ENCODE measurements at places on chromosomes 11 and 22.

DNA sequence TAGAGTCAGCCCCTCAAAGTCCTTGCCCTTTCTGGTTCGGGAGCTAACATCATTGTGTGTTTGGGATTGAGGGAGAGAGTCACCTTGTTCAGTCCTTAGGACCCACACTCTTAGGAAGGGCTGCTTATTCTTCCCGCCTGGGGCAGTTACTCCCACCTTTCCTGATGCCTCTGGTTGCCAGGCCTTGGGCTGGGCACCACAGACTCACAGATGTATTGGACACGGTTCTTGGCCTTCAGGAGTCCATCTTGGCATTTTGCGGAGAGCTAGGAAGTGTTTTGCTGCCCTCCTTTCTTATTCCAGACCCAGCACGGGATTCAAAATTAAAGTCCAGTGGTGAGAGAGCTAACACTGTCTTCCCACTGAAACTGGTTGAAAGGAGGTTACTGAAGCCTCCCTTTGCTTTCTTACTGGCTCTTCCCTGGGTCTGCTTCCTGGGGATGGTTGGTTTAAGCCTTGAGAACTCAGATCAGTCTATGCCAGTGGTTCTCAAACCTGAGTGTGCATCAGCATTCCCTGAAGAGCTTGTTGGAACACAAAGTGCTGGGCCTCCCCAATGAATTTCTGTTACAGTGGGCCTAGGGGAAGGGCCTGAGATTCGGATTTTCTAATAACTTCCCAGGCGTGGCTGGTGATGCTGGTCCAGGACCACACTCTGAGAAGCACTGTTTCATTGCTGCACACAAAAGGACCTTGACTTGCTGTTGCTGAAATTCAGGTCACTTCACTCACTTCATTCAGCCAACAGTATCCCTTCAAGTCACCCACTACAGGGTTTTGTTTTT, 1.4 kb downstream of the OSBP2 start:
- DNase-seq, result no peak

- DNase-seq, result no peak
Measured at GRCh38 chr11:89477175-89477574, 14.0 kb downstream of the NOX4 start.

GRCh38 chr22:49867303-49868265, 13.9 kb downstream of the ZBED4 start:
- DNase-seq, result no peak

- DNase-seq, result no peak
Measured at GRCh38 chr11:81380395-81380794, 1353.3 kb downstream of the FAM181B start.

DNA sequence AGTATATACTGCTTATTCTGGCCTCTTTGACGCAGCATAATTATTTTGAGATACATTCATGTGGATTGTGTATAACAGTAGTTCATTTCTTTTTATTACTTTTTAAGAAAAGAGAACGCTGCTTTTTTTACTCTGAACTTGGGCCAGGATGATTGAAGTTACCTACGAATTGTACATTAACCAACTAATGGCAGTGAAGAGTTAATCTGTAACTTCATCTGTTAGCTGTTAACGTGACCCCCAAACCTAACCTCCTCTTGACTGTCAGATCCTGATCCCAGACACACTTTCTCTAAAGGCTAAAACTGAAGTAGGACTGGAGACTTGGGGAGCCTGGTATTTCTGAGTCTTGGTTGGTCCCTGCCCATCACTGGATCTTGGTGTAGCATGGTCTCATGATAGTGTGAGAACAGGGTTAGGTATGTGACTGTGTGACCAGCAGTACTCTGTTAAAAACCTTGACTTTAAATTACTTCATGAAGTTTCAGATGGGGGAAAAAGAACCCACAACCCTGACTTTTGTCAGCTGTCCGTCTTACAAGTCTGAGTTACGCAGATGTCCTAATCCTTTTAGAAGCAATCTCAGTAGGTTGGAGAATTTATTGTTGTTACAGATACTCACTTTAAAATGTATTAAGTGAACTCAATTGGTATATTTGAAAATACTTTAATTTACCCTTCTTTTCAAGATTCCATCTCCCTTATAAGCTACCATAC, 39.4 kb downstream of the C22orf31 start:
- DNase-seq, result no peak

DNA sequence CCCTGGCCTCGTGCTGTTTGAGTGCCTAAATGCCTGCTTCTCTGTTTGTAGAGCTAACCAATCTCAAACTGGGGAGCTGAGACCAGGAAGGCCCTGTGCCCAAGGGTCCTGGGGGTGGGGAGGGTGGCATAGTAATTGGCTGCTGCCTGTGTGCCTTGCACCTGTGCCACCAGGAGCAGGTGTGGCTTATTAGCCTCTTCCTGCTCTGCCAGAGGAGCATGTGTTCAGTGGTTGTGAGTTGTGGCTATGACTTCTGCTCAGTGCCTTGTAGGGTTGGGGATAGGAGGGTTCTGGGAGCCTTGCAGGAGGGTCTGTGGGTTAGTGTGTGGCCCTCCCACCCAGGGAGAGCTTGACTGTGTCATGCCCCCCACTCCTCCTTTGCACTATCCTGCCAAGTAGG, 109.2 kb downstream of the ZBTB16 start:
- no peak for DNase-seq

DNA sequence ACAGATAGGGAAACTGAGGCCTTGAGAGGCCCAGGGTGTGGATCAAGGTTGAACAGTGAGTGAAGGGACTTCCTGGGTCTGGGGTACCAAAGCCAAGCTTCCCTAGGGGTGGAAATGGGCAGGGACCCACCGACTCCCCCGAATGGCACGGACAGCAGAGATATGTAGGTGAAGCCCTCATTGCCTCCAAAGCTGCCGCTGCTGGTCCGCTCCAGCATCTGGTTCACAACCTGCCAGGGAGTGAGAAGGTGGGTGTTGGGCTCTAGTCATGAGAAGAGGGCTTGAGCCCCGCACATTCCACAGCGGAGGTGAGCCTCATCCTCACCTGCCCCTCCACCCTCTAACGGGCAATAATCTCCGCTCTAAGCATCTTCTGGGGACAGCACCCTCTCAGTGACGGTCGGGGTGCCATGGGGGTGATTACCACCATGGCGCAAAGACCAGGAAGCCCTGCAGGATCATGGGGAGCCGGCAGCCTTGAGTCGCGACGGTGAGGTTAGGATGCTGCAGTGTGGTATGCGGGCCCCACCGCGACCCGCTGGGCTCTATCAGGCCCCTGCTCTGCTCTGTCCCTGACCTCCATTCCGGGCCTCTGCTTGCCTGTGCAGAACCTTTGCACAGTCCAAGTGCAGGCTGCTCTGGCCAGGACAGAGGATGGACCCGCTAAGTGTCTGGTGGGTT, 10.8 kb downstream of the ALDH3B2 start:
- DNase-seq, result no peak

DNA sequence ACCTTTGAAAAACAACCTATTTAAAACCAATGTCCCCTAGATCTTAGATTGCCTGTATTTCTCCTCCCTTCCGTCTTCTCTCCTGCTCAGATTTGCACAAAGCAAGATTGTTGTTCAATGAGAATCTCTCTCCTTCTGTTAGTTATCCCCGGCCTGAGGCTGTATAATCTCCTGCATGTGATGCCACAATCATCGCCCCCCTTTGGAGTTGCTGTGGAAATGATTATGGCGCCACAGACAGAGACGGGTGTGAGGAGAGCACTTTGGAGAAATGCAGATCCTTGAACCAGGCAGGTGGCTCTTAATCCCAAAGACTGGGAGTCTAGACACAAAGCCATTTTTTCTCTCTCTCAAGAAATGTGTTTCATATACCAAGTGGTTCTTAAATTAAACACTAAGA, 941.3 kb downstream of the OPCML start:
- no peak for DNase-seq

- DNase-seq, result no peak
Measured at GRCh38 chr11:116792869-116793771, 1.4 kb upstream of the APOA5 start.

GRCh38 chr22:42553475-42554361, at the start of gene SERHL2:
Gene SERHL2, plus strand, starts transcription at chr22:42553956. Its CDS starts 65 bp downstream, at chr22:42554021.
- peak; percentile 70 for DNase-seq

DNA sequence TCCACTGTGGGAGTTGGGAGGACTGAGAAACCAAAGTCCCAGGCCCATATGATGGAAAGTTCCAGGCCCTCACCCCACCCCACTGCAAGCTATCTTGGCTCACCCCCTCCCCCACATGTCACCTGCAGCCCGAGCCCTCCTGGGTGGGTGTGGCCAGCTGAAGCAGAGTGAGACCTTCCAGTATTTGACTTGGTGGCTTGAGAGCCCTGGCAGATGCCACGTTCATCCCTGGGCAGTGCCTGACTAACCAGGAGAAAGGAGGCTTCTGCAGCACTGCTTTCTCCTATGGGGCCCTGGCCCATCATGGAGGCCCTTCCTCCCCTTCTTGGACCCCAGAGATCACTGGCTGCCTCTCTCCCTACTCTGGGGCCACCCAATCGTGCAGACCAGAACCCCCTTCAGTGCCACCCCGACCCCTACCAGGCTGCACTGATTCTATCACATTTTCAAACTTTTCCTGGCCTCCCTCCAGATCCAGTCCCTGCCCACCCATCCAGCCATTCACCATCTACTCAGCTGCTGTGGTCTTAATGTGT, 38.1 kb upstream of the WNT11 start:
- no peak for DNase-seq

GRCh38 chr11:66325263-66325671, 8.4 kb upstream of the CD248 start:
- no peak for DNase-seq

- DNase-seq, result no peak
Measured at GRCh38 chr11:63443714-63444113, 47.3 kb downstream of the PLAAT5 start.

- DNase-seq, result no peak
Measured at GRCh38 chr11:111730871-111731591, 35.2 kb downstream of the PPP2R1B start.

DNA sequence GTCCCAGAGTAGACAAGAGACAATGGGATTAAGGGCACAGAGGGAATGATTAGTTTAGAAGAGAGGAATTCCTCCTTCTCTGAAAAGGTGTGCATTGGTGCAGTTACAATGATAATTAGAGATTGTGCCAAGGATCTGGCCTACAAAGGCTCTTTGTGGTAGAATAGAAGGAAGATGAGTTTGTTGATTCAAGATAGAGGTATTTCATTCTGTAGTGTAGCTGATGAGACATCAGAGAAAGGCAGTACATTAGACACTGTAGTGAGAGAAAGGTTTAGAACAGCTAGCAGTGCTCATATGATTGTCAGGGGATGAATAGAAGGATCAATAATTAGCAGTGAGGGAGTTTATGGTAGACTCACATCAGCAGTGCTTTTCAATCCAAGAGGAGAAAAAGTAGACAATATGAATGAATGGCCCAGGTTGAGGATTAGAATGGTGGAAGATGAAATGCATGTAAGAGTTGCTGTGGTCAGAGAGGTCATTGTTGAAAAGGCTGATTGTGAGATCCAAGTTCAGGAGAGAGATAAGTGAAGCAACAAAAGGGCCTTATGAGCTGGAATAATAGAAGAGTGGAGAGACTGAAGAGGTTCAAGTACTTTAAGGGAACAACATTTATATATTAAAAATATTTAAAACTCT, 28.9 kb downstream of the SIK2 start:
- DNase-seq, result no peak

- DNase-seq, result no peak
Measured at GRCh38 chr11:13189561-13190426, 87.8 kb upstream of the BMAL1 start.

DNA sequence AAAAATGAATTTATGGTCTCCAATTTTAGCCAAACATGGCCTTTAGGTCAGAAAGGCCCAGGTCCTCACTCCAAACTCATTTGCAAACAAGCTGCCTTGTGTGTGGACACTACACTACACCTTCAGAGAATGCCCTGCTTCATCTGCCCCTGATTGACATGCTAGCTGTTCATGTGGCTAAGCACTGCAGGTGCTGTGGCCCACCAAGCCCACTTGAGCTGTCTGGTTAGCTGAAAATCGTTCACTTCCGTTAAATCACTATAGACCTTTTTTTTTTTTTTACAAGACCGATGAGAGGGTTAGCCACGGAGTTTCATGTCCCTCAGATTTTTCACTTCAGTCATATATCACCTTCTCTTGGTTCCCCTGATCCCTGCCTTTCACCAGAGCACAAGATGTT, 39.3 kb downstream of the NF2 start:
- no peak for DNase-seq

GRCh38 chr11:114304065-114304464, 7.9 kb downstream of the NNMT start:
- DNase-seq, result no peak

DNA sequence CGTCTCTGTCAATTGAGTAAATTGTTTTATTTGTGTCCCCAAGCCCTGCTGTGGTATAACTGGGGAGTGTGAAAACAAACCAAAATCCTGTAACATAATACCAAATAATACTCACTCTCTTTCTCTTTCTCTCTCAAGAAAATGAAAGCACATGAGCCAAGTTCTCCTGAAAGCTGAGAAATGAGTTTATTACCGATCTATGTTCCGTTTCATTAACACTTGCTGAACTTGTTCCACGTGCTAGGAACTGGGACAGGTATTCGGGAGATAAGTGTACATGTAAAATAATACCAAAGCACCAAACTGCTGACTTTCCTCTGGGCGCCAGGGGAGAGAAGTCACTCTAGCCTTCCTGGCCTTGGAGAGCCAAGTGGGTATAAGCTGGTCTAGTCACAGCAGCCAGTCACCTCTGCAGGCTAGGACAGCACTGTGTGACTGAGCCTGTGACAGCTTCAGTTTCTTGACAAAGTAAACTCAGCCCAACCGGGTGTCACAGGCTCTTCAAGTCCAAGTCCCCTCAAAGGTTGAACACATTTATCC, 23.1 kb downstream of the CD6 start:
- DNase-seq, result no peak

DNA sequence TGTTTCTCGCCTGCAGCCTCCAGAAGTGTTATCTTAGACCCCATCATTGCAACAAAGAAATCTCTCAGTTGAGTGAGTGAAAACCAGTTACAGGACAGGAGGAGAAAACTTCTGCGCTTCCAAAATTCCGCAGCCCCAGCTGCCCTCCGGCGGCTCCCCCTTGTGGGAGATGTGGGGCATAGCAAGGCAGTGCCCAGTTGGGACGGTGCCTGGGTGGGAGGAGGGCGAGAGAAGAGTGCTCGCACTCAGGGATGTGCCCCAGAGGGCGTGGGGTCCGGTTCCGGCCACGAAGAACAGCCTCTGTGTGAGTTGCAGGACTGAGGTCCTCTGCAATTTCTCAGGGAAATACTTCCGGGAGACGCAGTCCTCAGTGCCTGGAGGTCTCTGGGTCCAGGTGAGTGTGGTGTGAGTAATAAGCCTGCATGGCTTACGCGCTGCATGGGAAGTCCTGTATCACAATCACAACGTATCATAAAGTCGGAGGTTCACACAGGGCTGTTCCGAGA, 87.0 kb upstream of the BLID start:
- DNase-seq, result peak; percentile 50

- no peak for DNase-seq
Measured at GRCh38 chr11:124759266-124760204, 2.6 kb downstream of the ESAM start.

- DNase-seq, result no peak
Measured at GRCh38 chr22:42918500-42918899, 61.4 kb upstream of the ARFGAP3 start.

DNA sequence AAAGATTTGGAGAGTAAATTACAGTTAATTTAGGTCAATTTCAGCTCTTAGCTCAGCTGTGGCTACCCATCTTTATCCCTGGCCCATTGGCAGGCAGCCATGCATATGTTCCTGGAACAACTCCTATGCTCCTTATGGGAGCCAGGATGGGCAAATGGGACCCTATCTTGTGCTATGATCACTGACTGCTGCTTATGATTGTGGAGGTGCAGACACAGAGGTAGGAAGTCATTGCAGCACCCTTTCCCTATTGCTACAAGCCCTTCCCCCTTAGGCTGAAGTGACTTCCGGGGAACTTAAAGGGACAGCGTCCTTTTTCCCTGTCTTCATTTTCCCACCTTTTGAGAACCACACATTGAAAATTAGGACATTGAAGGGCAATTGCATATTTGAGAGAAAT, 112.7 kb downstream of the FCHSD2 start:
- DNase-seq, result no peak

All from GM19239 (cell line).